Activated T-helper 1 cell treated with anti-CD3 and anti-CD28 coated beads, Interleukin-12 subunit alpha, Interleukin-12 subunit beta, Interleukin-2, Interleukin-4 antibody, amounts not matched to agents 30 ng/mL and 10 ng/mL and 1 ng/mL, durations not matched to agents 14 hours and 24 hours and 36 hours (primary cell): ENCODE measurements at places on chromosomes 13 and 19. TPM values are rescaled to one million over a fixed set of nuclear protein-coding genes. Genes with fewer than 3 reads are reported as not detected.

DNA sequence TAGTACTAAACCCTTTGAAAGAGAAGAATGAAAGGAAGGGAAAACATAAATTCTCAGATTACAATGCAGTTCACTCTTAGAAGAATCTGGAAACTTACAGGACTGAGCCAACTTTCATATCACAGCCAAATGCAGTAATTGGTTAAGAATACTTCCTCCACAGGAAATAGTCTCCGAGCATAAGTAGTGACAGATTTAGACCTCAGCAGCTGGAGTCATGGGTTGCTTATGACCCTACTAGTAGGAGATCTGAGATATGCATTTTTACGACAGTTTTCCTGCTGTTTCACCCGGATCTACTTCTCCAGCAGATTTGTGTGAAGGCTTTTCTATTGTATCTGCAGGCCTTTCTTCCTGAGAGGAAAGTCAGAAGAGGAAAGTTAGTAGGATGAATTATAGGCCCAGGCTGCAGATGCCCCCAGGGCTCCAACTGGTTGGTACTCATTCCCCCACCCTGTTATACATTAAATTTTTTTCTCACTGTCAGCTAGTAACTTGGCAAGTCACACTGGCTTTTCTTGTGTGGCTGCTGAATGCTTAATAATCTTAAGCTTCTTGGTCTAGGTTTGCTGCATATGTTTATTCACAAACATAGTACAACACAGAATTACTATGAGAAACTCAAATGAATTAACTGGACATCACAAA, 1241.5 kb upstream of the MIR17HG start:
- DNase-seq = no peak

- DNase-seq = no peak
Measured at GRCh38 chr19:44893332-44894051, 2.4 kb downstream of the TOMM40 start.

- no peak for DNase-seq
Measured at GRCh38 chr19:57321116-57321515, 844 bp downstream of the ZNF543 start.

DNA sequence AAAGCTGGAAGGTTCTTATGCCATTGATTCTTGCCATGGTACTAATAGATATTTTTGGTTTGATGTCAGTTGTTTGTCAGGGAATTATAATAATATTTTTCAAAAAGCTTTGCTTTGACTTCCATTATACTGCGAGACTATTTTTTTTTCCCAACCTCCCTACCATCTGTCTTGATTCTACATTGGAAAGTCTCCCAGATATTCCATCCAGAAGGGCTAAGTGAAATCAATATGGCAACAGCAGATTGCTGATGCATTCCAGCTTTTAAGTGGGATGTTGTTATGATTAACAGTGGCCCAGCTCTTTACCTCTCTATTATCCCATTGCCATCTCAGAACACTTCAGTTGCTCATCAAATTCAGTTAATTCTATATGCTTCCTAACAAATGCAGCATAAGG, 247.4 kb downstream of the OXGR1 start:
- DNase-seq = no peak

DNA sequence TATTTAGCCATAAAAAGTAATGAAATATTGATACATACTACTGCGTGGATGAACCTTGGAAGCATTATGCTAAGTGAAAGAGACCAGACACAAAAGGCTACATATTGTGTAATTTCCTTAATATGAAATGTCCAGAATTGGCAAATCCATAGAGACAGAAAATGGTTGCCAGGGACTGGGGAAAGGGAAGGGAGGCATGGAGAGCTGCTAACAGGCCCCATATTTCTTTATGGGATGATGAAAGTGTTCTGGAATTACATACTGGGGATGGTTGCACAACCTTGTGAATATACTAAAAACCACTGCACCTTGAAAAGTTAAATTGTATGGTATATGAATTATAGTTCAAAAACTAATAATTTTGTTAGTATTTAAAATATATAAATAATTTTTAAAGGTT, 3.6 kb downstream of the IFT88 start:
- DNase-seq = no peak

DNA sequence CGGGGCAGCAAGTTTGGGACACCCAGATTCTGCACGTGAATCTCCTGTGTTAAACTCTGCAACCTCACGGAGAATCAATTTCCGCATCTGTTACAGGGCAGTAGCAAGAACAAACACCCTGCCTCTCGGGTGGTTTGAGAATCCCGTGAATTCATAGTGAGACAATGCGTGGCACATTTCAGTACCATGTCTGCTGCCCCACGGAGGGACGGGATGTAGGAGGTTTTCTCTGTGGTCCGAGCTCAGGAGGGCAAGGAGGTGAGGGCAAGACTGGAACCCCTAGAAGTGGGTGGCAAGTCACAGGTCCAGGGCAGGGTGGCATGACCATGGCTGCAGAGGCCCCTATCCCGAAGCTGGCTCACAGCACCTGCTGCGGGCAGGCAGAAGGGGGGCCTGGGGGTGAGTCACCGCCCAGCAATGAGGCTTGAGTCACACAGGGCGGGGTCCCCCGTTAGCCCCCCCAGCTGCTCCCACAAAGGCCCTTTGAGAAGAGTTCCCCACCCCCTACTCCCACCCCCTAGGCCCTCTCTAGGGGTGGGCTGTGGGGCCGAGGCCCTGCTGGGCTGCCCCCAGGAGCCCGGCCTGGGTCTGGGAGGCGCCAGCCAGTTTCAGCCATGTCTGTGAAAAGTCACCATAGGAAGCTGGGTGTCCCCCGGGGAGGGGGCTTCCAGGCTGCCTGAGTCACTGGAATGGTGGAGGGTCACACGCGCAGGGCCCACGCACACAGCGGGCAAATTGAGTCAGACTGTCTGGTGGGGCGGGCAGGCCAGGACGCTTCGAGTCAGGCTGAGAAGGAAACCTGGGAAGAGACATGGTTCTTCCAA, 25.8 kb upstream of the NANOS3 start:
- DNase-seq = no peak

- DNase-seq = no peak
Measured at GRCh38 chr13:67520886-67521285, 290.8 kb upstream of the PCDH9 start.

GRCh38 chr13:87538366-87539052, 132.7 kb upstream of the SLITRK5 start:
- no peak for DNase-seq

DNA sequence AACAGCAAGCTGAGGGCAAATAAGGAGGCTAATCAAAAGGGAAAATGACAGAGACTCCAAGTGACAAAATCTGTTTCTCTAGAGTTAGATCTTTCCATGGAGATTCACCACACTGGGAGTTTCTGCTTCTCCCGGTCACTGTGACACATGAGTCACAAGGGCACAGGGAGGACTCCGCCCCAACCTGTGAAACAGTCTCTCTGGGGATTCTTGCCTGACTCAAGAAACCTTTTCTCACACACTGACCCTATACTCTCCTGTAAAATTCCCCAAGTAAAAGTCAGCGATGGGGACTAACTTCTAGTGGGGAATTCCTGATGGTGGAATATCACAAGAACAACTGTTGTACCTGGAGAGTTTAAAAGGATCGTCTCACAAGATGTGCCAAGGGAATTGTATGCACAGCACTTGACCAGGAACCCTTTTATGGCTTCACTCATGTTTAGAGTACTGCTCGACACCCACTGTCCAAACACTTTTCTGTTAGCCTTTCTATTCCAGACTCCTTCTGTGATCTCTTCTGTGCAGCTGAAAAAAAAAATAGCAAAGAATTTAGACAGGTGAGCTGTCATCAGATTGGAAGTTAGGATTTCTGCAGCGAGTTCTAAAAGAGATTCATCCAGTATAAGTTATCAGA, 46.8 kb upstream of the URAD start:
- DNase-seq = no peak

DNA sequence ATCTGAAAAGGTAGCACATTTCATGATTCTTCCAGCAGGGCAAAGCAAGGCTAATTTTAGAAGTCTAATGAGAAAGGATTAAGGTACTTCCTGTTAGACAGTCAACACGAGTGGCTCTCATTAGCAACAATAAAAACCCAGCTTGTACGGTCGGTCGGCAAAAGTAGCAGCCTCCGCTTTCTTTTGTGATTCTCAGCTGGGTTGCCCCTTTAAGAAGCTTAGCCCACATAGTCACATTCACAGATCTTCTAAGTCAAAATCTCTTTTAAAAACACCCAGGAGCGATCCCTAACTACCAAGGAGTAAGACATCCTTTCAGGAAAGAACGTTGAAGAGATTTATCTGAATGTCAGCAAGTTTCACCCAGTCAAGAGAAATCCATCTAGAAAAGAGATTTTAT, 684.8 kb downstream of the DIAPH3 start:
- no peak for DNase-seq

DNA sequence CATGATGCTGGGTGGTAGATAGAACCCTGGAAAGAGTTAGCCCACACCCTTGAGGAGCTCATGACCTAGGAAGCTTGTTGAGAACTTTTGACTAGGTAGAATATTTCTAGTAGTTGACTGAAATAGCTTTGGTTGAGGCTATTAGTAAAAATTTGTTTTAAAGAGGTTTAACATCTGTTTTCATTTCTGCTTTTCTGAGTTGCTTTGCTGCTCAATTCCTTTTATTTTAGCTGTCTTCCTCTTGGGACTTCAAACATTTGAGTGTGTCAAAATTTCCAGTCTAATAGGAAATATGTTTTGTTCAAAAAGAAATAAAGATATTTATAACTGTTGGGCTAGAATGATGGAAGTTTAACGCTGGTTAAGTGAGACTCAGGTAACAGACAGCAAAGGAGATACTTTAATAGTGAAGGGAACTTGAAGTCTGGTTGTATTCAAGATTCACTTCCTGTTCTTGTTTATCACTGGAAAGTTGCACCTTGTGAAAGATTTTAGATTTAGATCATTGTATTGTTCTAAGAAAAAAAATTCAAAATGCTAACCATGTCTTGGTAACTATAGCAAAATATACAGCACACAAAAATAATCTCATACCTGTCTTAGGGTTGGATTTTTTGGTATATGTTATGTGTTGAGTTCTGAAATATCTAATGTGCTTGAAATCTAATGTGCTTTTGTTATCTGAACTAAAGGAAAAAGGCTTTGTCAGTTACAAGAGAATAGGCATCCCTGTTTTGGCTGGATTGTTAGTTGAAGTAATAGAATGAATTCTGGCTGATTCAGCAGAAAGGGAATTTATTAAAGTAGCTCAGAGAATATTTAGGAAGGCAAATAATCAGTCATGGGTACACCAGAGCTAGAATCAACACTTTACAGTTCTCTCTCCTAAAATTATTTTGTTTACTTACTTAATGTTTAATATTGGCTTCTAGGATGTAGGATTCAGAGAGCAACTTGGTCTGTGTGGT, 24.4 kb upstream of the GPR18 start:
- no peak for DNase-seq

- no peak for DNase-seq
Measured at GRCh38 chr19:10372690-10373089, 7.7 kb downstream of the TYK2 start.

GRCh38 chr13:108961542-108962125, 332.2 kb downstream of the MYO16 start:
- no peak for DNase-seq

DNA sequence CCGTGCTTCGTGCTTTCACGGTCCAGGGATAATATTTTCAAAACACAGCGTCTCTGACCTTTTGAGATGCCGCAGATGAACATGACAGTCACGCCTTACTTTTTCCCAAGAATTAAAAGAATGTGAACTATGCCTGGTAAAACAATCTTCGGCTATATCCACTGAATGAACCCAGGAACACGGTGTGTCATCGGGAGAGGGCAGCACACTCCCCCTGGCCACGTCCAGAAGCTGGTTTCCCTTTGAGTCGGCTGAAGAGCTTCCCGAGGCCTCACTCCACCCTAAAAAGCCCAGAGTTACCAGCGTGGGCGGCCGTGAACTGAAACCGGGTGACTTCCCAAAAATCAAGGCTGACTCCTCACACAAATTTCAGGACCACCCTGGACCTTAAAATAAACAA, 22.9 kb upstream of the SHISA2 start:
- DNase-seq = no peak

Gene ANKRD10
- 163 and 176 TPM in 2 replicates for total RNA-seq

Gene KLF16
- 34.5 and 39.1 TPM in 2 replicates for total RNA-seq

Gene C1QTNF9
- total RNA-seq = not detected in 2 replicates

Gene UBXN6
- total RNA-seq = 49.5 and 51.0 TPM in 2 replicates

Gene ZNF428
- total RNA-seq = 17.9 and 20.3 TPM in 2 replicates

Gene UPK1A
- total RNA-seq = 0.41 and 0.51 TPM in 2 replicates
